Caco-2 (cell line): ENCODE measurements at places on chromosomes 11 and 22. TPM values are rescaled to one million over a fixed set of nuclear protein-coding genes. Genes with fewer than 3 reads are reported as not detected.

DNA sequence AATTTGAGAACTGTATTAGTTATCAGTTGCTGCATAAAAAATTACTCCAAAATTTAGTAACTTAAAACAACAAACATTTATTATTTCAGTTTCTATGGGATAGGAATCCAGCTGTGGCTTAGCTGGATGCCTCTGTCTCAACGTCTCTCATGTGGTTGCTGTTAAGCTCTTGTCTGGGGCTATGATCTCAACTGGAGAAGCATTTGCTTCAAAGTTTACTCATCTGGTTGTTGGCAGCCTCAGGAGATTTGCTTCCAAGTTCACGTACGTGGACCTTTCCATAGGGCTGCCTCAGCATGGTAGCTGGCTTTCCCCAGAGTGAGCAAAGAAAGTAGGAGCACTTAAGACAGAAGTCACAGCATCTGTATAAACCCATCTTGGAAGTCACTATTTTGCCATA, 144.9 kb upstream of the SESN3 start:
- no peak for DNase-seq

DNA sequence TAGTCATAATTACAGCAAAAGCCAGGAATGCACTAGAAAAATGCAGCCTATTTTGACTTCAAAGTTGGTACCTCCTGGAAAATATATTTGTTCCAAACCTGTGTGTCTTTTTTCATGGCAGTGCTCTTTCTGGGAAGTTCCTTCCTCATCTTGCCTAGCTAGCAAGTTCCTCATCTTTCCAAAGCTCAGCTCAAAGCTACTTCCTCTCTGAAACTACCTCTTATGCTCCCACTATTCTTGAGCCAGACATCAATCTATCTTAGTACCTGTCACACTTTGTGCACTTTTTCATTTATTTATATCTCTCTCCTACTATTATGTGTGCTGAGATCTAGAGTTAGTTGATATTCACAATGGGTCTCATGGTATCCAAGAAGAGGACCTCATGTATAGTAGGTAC, 191.6 kb upstream of the CCDC90B start:
- DNase-seq = no peak

DNA sequence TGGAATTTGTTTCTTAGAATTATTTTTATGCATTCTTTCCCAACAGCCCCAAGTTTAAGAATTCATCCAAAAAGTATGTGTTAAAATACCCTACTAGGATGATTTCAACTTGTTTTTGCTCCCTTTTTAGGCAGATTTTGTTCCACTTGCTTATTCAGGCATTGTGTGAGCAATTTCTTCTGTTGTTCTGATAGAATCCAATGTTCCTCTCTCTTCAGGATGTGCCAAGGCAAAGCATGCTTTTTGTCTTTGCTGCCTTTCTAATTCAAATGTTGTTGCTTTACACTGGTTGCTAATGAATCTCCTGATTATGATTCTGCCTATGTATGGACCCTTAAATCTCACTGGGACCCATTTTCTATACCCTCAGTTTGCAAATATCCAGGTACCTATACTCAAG, 131.2 kb upstream of the ARHGAP42 start:
- no peak for DNase-seq

- DNase-seq = no peak
These were observed 89.6 kb downstream of the AASDHPPT start for GRCh38 chr11:106167085-106167484.

- DNase-seq = no peak
These were observed 53.0 kb downstream of the KCNA4 start for GRCh38 chr11:29963796-29964195.

DNA sequence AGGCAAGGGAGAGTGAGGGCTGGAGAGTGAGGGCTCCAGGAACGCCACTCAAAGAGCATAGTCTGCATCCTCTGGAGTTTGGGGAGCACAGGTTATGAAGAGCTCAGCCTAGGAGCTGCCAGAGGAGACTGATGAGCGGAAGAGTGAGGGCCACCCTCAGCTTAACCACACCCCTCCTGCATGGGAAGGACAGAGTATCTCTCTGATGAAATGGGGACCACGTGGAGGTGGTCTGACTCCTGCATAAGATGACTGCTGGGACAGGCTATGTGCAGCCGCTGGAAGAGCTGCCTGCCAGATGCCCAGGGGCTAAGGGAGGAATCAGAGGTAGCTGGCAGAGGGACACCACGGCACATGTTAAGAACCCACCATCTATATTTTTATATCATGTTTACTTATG, 162.9 kb upstream of the POU2AF2 start:
- no peak for DNase-seq

GRCh38 chr11:84969103-84969502, 658.0 kb downstream of the DLG2 start:
- DNase-seq = no peak

- no peak for DNase-seq
These were observed 752.7 kb downstream of the METTL15 start for GRCh38 chr11:28860893-28861292.

GRCh38 chr11:34300926-34301295, 56.9 kb downstream of the ABTB2 start:
- no peak for DNase-seq

GRCh38 chr11:65316227-65317024, 1.8 kb downstream of the CDC42EP2 start:
- no peak for DNase-seq

GRCh38 chr11:93025558-93026255, 56.3 kb downstream of the MTNR1B start:
- DNase-seq = no peak

GRCh38 chr22:28116219-28116673, 197.2 kb upstream of the PITPNB start:
- no peak for DNase-seq

- DNase-seq = no peak
These were observed 459.9 kb downstream of the OPCML start for GRCh38 chr11:133072378-133072777.

DNA sequence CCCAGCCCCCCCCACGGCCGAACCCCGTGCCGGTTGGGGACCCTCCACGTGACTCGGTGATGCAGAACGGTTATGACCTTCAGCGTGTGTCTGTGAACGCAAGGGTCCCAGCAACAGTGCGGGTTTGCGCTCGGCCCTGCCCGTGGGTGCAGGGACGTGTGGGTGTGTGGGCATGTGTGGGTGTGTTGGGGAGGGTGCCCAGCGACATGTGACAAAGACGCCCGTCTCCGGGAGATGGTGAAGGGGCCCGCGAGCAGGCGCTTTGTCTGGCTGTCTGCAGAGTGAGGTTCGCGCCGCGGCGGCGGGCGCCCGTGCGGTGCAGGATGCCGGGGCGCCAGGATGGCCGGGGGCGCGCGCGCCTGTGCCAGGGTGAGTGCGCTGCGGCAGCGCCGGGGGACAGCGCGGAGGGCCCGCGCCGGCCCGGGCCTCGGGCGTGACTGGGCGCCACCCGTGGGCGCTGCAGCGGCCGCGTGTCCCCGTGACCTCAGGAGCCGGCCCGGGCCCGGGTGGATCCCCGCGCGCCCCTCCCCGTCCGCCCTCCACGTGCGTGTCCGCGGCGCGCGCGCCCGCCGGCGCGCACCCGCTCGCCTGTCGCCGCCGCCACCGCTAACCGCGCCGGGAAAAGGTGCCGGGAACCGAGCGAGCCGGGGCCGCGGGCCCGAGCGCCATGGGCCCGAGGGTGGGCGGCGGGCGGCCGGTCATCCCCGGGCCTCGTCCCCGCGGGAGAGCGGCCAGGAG, at the start of gene LRFN4:
Gene LRFN4 (plus strand): TSS at position 569 of the 738 bp plus-strand sequence. CDS start 681 bp downstream, outside the sequence.
- no peak for DNase-seq

DNA sequence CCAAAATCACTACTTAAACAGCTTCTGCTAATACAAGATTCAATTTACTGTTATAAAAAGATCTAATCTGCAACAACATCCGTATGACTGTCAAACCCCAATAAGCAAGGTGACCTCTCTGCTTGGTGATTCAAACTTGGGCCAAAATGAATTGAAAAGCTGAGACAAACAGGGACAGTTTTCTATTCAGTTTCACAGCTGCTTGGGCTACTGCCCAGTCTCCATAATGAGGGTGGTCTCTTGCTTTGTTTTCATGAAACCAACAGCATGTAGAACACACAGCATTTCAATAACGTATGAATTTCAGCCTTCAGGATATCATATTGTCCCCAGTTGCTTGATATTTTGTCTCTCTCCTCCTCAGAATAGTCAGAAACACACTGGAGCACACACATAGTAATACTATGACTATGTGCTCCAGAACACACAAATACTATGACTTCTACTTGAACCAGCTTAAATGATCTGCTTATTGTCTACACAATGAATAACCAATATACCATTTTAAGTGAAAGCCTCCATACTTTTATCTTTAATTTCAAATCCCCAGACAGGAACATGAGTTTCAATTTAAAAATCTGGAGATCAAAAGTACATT, 285.0 kb downstream of the TTC28 start:
- no peak for DNase-seq

The MOV10L1 gene
- 0.30 TPM in 1 of 2 replicates, not detected in the other for total RNA-seq

The FIBIN gene
- 0.16 TPM in 1 of 2 replicates, not detected in the other for total RNA-seq

The THAP12 gene
- total RNA-seq = 99.9 and 102 TPM in 2 replicates

The LRRN4CL gene
- total RNA-seq = 0.35 and 0.64 TPM in 2 replicates

The ADM2 gene
- 28.8 and 30.5 TPM in 2 replicates for total RNA-seq

The FAM181B gene
- not detected in 2 replicates for total RNA-seq
